ENCODE measurements at places on chromosomes 12 and 14. TPM values are rescaled to one million over a fixed set of nuclear protein-coding genes. Genes with fewer than 3 reads are reported as not detected.

TSPAN9 gene
- polyA plus RNA-seq = 109 TPM

BEGAIN gene
- 0.46 TPM for polyA plus RNA-seq

TMEM119 gene
- polyA plus RNA-seq = 3.0 TPM

SERPINA5 gene
- polyA plus RNA-seq = 2.5 TPM

PRB3 gene
- polyA plus RNA-seq = not detected

SERPINA10 gene
- polyA plus RNA-seq = not detected

RIPK3 gene
- 4.0 TPM for polyA plus RNA-seq

PTHLH gene
- 0.53 TPM for polyA plus RNA-seq

NAV3 gene
- 1.1 TPM for polyA plus RNA-seq

GRCh38 chr12:18158774-18159557 lies 69.0 kb upstream of the RERGL start:
- H3K27me3 ChIP-seq = no peaks in the 10 kb centered on the region
- no peak overlapping the region for H3K27ac ChIP-seq
- H3K36me3 ChIP-seq = no peaks in the 10 kb centered on the region

DNA sequence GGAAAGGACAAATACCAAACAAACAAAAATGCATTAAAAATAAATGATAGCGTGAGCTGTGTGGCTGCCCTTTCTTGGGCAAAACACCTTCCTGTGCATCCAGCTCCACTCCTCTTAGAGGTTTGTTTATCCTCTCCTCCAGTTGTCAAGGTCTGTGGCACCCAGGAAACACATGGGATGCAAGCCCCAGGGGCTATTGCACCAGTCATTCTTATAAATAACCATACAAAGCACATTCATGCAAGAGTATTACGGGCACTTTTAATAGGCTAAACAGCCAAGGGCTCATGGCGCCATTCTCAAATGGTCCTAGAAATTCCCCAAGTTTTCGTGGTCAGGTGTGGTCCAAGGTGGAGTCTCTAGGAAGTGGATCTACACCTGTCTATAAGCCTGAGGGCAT lies 257.0 kb downstream of the DPF3 start:
- peaks cover 11% of the 10 kb centered on the region for H3K4me1 ChIP-seq
- H3K27ac ChIP-seq = no peak overlapping the region
- no peak for DNase-seq
- H3K27me3 ChIP-seq = no peaks in the 10 kb centered on the region
- H3K36me3 ChIP-seq = no peaks in the 10 kb centered on the region

DNA sequence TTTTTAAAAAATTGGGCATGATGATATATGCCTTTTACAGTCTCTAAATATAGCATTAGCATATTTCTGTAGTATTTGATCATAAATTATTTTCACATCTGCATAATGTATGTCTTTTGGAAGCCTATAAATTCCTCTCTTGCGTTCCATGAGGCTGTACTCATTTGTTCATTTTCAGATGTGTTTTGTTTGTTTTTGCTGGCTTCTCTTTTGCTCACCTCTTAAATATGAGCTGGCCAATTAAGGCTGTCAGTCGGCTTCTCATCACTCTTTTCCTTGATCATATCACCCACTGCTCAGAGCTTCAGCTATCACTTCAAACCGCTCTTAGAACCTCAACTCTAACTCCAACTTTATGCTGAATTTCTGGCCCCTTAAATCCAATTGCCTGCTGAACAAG lies 6.6 kb downstream of the TMEM263 start:
- no peak for DNase-seq
- peaks cover 6% of the 10 kb centered on the region for H3K36me3 ChIP-seq
- no peak overlapping the region for H3K4me3 ChIP-seq
- no peak overlapping the region for H3K27ac ChIP-seq
- H3K4me1 ChIP-seq = peaks cover 7% of the 10 kb centered on the region

DNA sequence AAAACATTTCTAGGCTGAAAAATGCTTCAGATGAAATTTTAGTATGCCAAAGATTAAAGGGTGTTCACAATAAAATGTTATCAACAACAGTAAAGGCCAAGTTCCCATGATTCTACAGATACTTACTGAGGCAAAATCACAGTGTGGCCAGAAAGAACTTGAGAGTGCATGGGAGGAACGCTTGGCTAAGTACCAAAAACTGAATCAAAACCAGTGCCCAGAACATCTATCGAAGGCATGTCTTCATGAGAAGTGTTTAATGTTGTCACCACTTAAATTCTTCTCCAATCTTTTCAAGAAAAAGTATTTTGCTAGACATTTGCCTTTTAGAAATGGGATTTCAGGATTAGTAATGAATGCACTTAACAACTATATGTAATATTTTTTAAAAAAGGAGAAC lies 41.5 kb downstream of the KIF21A start:
- H3K4me1 ChIP-seq = peaks cover 30% of the 10 kb centered on the region

DNA sequence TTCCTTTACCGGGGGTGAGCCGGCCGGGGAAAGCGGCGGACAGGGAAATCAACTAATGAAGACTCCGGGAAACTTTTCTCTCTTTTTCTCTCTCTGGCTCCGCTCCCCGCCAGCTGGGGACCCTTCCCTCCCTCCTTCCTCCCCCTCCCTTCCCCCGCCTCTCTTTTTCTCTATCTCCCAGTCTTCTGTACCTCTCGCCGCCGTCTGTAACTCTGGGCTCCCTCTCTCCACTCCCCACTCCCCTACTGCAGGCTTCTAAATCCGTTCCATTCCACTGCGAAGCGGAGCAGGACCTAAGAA lies 6.9 kb upstream of the HOXC11 start:
- H3K4me1 ChIP-seq = no peaks in the 10 kb centered on the region
- no peak overlapping the region for H3K4me3 ChIP-seq
- H3K27me3 ChIP-seq = peaks cover 98% of the 10 kb centered on the region
- no peak overlapping the region for H3K27ac ChIP-seq

DNA sequence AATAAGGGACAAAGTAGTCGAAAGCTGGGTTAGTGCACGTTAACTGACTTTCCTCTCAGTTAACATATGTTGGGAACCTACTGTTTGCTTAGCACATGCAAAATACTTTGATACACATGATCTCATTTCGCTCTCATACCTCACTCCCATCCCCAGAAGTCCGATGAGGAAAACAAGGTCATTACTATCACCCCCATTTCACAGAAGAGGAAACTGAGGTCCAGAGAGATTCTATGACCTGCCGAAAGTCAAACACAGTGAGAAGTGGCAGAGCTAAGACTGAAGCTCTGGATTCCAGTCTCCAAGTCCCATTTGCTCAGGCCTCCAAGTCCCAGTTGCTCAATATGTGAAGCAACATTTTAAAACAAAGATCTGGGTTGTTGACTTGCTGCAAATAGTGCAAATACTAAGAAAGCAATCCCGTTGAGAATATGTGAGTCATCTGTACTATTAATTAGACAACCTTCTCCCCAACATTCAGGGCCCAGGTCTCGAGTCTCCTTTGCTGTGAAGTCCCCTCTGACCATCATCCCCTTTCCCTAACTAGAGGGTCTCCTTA lies 170.6 kb upstream of the PWP1 start:
- H3K36me3 ChIP-seq = no peaks in the 10 kb centered on the region
- no peaks in the 10 kb centered on the region for H3K27me3 ChIP-seq
- H3K4me1 ChIP-seq = peaks cover 16% of the 10 kb centered on the region
- DNase-seq = no peak
- H3K27ac ChIP-seq = no peak overlapping the region

DNA sequence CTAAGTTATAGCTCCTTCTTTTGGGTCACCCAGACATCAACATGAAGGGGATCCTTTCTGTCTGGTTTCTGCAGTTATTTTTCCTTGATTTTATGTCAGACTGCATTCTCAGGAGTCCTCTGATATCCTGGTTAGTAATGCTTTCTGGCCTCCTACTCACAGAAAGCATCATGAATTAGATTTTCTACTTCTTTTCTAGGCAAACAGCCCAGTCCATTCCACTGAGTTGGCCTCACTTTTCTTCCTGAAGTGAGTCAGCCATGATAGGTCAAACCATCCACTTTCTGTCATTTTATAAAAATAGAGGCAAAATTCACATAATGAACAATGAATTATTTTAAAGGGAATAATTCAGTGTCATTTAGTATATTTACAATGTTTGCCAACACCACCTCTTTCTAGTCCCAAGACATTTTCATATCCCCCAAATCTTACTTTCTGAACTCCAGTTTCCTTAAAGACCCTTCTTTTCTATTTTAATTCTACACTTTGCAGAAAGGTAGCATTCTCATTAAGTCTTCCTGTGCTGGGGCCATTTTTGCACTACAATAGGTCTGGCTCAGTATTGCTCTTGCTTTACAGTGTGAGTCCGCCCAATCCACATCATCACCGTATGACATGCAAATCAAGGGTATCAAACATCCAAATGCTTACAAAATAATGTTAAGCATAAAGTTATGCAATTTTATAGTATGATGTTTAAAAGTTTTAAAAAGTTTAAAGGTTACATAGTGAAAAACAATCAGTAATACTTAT lies 95.1 kb downstream of the UNC79 start:
- no peak for DNase-seq
- no peak overlapping the region for H3K4me3 ChIP-seq
- H3K27me3 ChIP-seq = no peaks in the 10 kb centered on the region
- no peaks in the 10 kb centered on the region for H3K4me1 ChIP-seq
- H3K36me3 ChIP-seq = no peaks in the 10 kb centered on the region

- H3K27me3 ChIP-seq = no peaks in the 10 kb centered on the region
- no peaks in the 10 kb centered on the region for H3K4me1 ChIP-seq
- no peak overlapping the region for H3K27ac ChIP-seq
- no peaks in the 10 kb centered on the region for H3K36me3 ChIP-seq
Measured at GRCh38 chr12:125033288-125033687, 31.9 kb upstream of the AACS start.

- no peak for DNase-seq
- H3K27me3 ChIP-seq = no peaks in the 10 kb centered on the region
- H3K27ac ChIP-seq = no peak overlapping the region
- no peaks in the 10 kb centered on the region for H3K36me3 ChIP-seq
Measured at GRCh38 chr14:82501554-82501953, 967.9 kb upstream of the SEL1L start.

DNA sequence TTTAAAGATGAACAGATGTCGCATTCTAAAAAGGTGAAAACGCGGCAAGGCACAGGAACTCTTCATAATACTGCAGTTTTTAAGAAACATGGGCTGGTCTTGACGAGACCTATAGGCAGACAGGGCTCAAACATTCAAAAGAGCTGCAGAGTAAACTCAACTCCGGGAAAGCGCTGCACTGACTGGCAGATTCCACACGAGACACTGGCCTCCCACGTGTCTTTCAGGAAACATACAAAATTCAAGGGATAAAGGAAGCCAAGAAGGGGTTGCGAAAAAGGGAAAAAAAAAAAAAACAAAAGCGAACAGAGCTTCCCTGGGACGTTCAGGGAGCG lies 614 bp upstream of the ARF6 start:
- H3K4me1 ChIP-seq = peaks cover 20% of the 10 kb centered on the region
- H3K4me3 ChIP-seq = peak overlapping the region; percentile 94
- H3K36me3 ChIP-seq = peaks cover 26% of the 10 kb centered on the region
- H3K27me3 ChIP-seq = no peaks in the 10 kb centered on the region
- peak overlapping the region; percentile 100 for H3K27ac ChIP-seq

DNA sequence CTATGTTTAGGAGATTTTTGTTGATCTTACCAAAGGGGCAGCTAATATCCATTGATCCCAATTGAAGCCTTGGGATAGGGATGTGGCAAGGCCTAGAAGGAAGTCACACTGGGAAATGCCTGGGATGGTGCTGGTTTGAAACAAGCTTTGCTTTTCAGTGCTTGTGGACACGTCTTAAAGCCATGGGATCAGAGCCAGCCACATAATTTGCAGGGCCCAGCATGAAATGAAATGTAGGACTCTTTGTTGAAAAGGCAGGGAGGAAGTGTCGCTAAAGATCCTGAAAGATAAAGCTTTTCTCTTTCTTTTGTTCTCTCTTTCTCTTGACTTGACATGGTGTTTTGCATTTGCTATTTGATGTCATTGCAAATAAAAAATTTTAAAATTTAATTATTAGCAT lies 5.0 kb downstream of the TTC9 start:
- no peak overlapping the region for H3K4me3 ChIP-seq
- H3K27ac ChIP-seq = no peak overlapping the region
- no peaks in the 10 kb centered on the region for H3K36me3 ChIP-seq
- peaks cover 6% of the 10 kb centered on the region for H3K4me1 ChIP-seq
- DNase-seq = no peak

GRCh38 chr12:105041186-105041585 lies 43.1 kb downstream of the ALDH1L2 start:
- H3K4me1 ChIP-seq = no peaks in the 10 kb centered on the region
- DNase-seq = no peak
- no peak overlapping the region for H3K27ac ChIP-seq
- H3K4me3 ChIP-seq = no peak overlapping the region
- no peaks in the 10 kb centered on the region for H3K36me3 ChIP-seq

- peak overlapping the region; percentile 34 for H3K27ac ChIP-seq
- H3K4me1 ChIP-seq = peaks cover 83% of the 10 kb centered on the region
- no peaks in the 10 kb centered on the region for H3K27me3 ChIP-seq
- peaks cover 2% of the 10 kb centered on the region for H3K36me3 ChIP-seq
- H3K4me3 ChIP-seq = no peak overlapping the region
- DNase-seq = no peak
Measured at GRCh38 chr14:93010522-93011140, 87.7 kb downstream of the CHGA start.

DNA sequence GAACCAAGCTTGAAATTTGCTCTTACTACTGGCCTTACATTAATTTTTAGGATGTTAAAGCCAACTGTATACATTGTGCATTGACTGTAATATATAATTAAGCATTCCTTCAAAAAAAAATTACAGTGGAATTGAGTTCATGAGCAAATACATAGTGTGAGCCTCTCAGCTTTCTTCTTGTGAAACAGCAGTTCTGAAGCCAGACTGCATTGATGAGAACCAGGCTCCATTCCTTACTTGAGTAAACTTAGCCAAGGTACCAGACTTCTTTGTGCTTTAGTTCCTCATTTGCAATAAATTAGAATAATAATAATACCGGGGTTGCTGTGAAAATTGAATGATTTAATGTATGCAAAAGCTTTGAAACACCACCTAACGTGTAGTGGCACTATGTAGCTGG lies 169.5 kb downstream of the ANO4 start:
- H3K36me3 ChIP-seq = no peaks in the 10 kb centered on the region
- no peak for DNase-seq
- H3K27ac ChIP-seq = no peak overlapping the region
- H3K27me3 ChIP-seq = no peaks in the 10 kb centered on the region

DNA sequence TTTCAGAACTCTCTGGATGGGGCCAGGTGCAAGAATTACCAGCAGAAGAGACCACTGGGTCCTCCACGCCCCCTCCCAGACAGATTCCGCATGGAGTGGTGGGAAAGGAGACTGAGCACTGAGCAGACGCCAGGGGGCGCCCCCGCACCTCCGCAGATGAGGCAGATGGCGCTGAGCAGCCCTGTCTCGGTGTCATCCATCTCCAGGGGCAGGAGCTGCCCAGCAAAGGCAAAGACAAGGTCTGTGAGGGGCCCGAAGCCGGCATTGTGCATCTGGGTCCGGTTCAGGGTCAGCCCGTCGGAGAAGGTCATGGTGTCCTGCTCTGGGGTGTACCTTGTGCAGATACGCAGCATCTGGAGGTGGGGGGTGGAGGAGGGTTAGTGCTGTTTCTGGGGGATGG lies 6.3 kb upstream of the ITGB7 start:
- H3K4me3 ChIP-seq = peak overlapping the region; percentile 29
- H3K27me3 ChIP-seq = no peaks in the 10 kb centered on the region
- peaks cover 19% of the 10 kb centered on the region for H3K4me1 ChIP-seq
- no peaks in the 10 kb centered on the region for H3K36me3 ChIP-seq

- H3K27ac ChIP-seq = no peak overlapping the region
- DNase-seq = no peak
- no peaks in the 10 kb centered on the region for H3K4me1 ChIP-seq
- H3K4me3 ChIP-seq = no peak overlapping the region
- no peaks in the 10 kb centered on the region for H3K27me3 ChIP-seq
- no peaks in the 10 kb centered on the region for H3K36me3 ChIP-seq
Measured at GRCh38 chr14:20743556-20743955, 2.1 kb upstream of the EDDM3A start.

- H3K36me3 ChIP-seq = peaks cover 7% of the 10 kb centered on the region
- H3K4me1 ChIP-seq = peaks cover 35% of the 10 kb centered on the region
- no peak overlapping the region for H3K4me3 ChIP-seq
- no peak for DNase-seq
Measured at GRCh38 chr14:91328313-91329050, 84.0 kb upstream of the GPR68 start.

All from heart left ventricle (tissue), 16 donors.